ENCODE measurements at places on chromosomes 11 and 22.
A peak's percentile ranks its signal among the peaks of the same experiment; 100 is the strongest.

DNA sequence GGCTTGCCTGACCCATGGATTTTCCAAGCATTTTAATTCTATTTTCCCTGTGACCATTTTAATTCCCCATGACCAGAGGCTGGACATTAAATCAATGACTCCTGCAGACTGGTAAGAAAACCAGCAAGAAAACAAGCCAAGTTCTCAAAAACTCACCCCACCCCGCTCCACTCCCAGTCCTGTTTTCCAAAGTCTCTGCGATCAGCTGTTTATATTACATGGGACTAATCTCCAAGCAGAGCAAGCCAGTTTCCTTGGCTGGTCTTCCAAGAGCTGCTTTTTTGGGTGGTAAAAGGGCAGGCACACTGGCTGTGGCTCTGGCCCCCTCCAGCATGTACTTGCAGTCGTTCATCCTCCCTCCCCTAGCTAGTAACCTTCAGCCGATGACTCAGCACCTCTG lies 97.9 kb downstream of the RRAS2 start:
- no peak for DNase-seq

GRCh38 chr11:33333816-33334215 lies 76.6 kb downstream of the HIPK3 start:
- DNase-seq: no peak

GRCh38 chr11:2532704-2533586 lies 88.1 kb downstream of the KCNQ1 start:
- DNase-seq: peak; percentile 79

- DNase-seq: no peak
These were observed 234.8 kb downstream of the GRIK4 start for GRCh38 chr11:120746376-120746775.

DNA sequence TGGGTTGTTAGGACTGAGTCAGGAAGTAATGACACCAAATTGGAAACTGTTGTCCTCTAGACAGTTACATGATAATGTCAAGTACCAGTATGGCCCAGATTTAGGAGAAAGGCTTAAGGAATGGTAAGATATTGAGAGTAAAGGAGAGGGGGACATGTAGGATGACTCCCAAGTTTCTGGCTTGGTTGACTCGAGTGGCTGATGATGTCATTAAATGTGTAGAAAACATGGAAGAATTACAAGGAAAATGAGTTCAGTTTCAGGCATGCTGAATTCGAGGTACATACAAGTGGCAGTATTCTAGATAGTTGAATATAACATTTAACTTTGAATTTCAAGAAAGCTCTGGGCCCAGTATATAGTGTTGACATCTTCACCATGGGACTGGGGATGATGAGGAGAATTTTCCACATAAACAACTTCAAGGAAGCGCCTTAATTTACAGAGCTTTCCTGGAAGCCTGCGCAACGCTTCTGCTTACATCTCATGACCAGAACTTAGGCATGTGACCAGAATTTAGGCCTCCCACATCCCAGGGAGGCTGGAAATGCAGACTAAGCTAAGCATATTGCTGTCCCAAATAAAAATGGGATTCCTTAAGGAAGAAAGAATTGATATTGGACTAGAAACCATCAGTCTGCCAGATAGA lies 3.8 kb downstream of the CFAP300 start:
- no peak for DNase-seq

- no peak for DNase-seq
These were observed 12.7 kb downstream of the BLID start for GRCh38 chr11:122103321-122103720.

GRCh38 chr11:6354651-6355485 lies 34.6 kb upstream of the CAVIN3 start:
- no peak for DNase-seq

- no peak for DNase-seq
These were observed 10.0 kb upstream of the PPM1F start for GRCh38 chr22:21962655-21962949.

GRCh38 chr22:26394777-26395176 lies 34.3 kb upstream of the ASPHD2 start:
- no peak for DNase-seq

DNA sequence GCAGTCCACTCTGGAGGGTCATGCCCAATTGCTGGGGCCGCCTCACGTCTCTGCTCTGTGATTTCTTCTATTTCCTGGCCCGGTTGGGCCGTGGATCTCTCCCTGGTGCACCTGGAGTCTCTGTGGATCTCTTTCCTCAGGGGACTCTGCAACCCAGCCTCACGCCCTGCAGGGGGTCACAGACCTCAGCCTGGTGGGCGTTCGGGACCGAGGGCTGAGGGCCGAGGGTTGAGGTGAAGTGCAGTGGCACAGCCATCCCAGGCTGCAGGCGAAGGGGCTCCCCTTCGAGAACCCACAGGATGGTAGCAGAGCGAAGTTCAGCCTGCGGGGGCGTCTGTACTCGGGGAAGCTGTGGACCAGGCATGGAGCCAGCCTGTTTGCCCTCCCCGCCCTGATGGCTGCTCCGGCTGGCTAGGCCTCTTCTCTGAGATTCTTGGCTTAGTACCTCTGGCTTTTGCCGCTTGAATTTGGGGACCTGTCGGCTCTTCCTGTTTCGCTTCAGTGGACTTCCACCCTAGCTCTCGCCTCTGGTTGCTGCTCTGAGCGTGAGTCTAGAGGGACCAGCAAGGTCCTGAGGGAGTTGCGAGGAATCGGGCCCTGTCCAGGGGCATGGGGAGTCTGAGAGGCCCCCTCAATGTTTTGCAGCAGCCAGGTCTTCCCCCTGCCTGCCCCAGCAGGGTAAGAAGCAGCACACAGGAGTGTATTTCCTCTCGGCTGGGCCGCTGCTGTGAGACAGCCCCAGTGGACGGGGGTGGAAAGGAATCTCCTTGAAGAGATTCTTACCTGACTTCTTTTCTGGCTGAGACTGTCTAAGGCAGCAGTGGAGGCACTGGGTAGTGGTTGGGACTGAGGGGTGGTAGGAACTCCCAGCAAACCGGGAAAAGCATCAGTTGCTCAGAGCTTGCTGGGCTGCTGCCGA lies 140.8 kb downstream of the TBC1D22A start:
- DNase-seq: no peak

DNA sequence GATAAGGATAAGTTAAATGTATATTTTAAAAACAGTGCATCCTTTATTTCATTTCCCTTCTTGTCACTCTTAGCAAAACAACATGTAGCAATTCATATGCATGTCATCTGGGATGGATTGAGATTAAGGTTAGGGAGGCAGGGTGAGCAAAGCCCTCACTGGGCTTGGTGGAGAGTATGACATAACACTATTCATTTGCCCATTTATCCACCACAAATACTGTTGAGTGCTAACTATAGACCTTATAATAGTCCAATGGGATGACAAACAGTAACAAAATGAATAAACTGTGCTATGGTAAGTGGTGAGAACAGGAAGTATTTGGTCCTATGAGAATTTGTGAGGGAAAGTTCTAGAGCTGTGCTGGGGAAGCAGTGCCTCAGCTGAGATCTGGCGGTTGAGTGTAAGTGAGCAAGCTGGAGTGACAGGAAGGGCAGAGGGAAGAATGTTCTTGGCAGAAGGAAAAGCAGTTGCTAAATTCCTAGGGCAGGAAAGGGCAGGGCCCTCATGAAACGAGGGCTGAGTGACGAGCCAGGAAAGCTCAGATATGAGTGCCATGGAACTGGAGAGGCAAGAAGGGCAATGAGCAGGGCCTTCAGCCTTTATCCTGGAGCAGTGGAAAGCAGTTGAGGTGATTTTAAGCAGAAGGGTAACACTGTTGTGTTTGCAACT lies 6.7 kb downstream of the HSD17B12 start:
- no peak for DNase-seq

DNA sequence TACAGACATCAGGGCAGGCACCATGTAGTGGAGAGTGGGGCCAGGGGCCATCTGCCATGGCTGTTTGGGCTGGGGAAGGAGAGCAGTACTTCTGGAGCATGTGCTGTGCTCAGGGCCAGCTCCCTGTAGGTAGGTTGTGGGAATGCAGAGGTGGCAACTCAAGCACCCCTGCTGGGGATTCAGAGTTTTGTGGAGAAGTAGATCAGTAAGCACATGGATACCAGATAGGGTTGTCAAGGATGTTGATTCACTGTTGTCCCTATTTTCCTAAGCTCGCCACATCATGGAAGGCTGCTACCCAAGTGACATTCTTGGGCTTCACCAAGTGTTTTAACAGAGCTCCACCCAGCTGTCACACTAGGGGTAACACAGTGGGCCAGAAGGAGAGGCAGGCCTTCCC lies 67.2 kb downstream of the BMAL1 start:
- DNase-seq: no peak

- no peak for DNase-seq
These were observed 541.7 kb downstream of the NTM start for GRCh38 chr11:131912134-131912533.

GRCh38 chr22:35186492-35186891 lies 70.8 kb upstream of the HMGXB4 start:
- DNase-seq: no peak

GRCh38 chr11:58394195-58394594 lies 12.5 kb downstream of the OR5B3 start:
- DNase-seq: no peak

DNA sequence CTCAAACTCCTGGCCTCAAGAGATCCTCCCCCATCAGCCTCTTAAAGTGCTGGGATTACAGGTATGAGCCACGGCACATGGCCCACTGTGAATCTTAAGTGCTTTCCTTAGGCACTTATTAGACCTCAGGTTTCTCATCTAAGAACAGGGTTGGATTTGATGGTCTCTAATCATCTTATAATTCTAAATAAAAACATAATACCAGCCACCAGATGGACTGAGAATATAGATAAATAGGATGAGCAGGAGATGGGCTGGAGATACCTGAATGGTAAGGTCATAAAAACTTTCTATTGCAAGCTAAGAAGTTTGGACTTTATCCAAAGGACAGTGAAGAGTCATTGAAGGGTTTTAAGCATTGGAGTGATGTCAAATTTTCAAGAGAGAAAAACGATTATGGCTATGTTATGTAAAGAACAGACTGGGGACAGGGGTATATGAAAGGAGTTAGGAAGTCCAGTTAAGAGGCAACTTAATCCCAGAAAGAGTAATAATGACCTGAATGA lies 85.2 kb downstream of the RELT start:
- DNase-seq: no peak

Measured in stimulated activated CD8-positive, alpha-beta memory T cell treated with anti-CD3 and anti-CD28 coated beads, Interleukin-2, amount 100 ng/mL, for 1 hour (primary cell).